Nucleus accumbens (tissue), 56 donors: ENCODE measurements at places on chromosomes 12 and 14.

DNA sequence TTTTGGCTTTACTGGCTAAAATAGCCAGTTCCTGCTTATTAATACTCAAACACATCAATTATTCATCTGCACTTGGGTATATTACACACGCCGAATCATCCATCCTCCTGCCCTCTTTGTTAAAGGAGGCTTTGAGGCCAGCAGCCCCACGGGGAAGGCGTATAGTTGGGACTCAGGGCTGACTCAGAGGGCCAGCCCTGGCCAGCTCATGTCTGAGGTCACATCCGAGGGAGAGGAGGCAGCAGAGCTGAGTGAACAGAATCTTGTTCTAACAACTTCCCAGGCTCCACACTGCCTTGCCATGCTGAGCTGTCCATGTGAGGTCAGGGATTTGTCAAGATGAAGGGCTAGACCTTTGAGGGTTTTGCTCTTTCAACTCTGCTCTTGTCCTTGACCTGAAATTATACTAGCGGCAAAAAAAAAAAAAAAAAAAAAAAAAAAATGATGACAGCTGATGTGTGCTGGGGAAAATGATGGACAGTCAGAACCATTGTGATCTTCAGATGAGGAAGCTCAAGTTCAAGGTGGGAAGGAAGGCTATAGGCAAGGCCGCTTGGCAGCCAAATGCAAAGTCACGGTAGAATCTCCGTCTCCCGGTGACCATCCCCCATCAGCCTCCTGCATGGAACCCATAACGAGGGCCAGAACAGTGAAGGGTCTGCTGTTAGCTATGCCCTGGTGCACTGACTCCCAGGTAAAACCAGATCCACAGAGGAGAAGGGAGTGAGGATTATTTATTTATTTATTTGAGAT is 12.5 kb upstream of the MARK3 start:
- DNase-seq: no peak

GRCh38 chr12:47967461-47968321 is 4.3 kb downstream of the TMEM106C start:
- DNase-seq: no peak

DNA sequence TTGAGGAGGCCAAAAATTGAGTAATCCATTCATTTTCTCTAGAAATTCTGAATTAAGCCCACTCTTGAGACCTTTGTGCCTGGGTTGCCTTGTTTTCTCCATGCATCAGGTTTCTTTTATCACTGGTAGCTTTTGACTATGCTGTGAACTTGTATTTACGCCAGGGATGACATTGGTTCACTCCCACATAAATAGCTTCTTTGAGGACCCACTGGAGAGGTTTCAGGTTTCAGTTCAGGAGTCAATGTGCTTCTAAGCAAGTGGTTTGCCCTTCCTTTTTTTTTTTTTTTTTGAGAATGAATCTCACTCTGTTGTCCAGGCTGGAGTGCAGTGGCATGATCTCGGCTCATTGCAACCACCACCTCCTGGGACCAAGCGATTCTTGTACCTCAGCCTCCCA is 10.2 kb upstream of the SLC17A8 start:
- no peak for DNase-seq

GRCh38 chr12:123474485-123475245 is 16.7 kb downstream of the SNRNP35 start:
- no peak for DNase-seq
